NCI-H1105 treated with DMSO at 0.1 percent for 48 hours (cell line): ENCODE measurements at places on chromosomes 7 and 10.

- DNase-seq = no peak
These were observed 43.3 kb upstream of the CCDC71L start for GRCh38 chr7:106704000-106704840.

- no peak for DNase-seq
These were observed 1.7 kb upstream of the LFNG start for GRCh38 chr7:2517678-2518507.

GRCh38 chr10:116665541-116666125 lies 44.9 kb downstream of the PNLIPRP2 start:
- DNase-seq = no peak

GRCh38 chr10:48996329-48996728 lies 56.7 kb upstream of the LRRC18 start:
- DNase-seq = no peak

- no peak for DNase-seq
These were observed 56.8 kb downstream of the CSTF2T start for GRCh38 chr10:51642581-51642980.

- peak; percentile 97 for DNase-seq
These were observed 161.5 kb downstream of the CREB5 start for GRCh38 chr7:28573651-28574301.

- DNase-seq = no peak
These were observed 67.6 kb upstream of the GATA3 start for GRCh38 chr10:7986851-7987250.

DNA sequence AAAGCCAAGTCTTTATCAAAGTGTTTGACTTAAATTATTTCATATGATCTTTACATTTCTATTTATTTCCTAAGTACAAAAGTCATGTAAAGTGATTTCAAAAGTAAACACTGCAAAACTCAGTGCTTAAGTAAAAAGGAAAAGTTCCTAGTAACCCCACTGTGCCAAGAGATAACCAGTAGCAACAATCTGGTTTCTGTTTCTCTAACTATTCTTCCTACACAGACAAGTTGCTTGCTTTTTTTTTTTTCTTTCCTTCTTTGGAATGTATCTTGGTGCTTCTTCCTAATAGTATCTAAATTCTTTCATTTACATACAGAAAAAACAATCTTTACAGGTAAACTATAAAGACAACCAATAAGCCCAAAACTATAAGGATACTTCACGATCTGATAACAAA lies 3.1 kb downstream of the JCAD start:
- DNase-seq = no peak

- DNase-seq = no peak
These were observed 18.3 kb upstream of the MSMB start for GRCh38 chr10:46064269-46064817.

- DNase-seq = no peak
These were observed 2.6 kb downstream of the TBRG4 start for GRCh38 chr7:45108863-45109262.

DNA sequence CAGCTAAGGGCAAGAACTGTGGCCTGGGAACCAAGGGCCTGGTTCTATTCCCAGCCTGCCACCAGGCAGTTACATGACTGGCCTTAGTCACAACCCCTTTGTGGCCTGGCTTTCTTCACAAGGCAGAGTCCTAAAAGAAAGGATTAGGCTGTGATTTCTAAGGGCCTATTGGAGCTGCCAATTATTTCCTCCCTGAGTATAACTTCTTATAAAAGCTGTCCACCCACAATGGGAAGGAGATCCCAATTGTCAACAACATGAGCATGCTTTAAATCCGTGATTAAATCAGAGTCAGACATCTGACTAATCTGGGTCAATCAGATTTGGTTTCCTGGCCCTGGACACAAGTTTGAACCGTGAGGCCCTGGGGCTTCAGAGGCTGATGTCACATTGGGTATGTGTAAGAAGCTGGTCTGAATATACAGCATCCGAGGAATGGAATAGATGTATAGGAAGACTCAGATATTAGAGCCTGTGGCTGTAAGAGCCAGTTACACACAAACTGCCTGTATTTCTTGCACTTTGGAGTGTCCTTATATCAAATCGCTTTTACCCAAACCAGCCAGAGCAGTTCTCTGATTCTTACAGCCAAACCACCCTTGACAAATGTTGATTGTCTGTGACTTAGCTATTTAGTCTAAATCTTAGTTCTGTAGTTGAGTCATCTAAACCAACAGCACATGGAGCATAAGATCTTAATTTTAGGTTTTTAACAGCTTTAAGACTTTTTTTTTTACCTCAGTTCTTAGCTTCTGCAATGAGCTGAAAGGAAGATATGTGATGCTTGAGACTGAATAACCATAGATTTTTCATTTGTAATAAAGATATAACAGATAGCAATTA lies 61.3 kb downstream of the ABCB4 start:
- no peak for DNase-seq

DNA sequence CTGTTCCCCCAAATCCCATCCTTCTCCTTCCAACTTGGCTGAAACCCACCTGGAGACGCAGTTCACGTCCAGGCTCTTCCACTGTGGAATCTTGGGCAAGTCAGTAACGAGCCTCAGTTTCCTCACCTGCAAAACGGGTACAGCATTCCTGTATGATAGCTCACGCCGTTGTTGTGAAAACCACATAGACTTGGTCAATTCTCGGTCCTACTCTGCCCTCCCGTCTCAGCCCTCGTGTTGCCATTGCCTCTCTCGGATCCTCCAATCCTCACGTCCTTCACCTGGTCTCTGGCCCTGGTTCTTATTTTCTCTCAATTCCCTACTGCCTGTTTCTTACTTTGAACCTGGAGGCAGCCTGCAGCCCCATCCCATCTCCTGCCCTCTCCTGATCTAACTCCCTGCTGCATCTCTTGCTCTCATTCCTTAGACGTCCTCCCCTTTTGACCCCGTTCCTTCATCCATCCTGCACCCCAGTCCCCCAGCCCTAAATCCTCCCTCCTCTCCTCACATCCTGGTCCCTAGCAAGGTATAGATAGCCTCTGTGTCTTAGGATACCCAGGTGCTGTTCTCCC lies 2.0 kb upstream of the MUC12 start:
- DNase-seq = no peak

DNA sequence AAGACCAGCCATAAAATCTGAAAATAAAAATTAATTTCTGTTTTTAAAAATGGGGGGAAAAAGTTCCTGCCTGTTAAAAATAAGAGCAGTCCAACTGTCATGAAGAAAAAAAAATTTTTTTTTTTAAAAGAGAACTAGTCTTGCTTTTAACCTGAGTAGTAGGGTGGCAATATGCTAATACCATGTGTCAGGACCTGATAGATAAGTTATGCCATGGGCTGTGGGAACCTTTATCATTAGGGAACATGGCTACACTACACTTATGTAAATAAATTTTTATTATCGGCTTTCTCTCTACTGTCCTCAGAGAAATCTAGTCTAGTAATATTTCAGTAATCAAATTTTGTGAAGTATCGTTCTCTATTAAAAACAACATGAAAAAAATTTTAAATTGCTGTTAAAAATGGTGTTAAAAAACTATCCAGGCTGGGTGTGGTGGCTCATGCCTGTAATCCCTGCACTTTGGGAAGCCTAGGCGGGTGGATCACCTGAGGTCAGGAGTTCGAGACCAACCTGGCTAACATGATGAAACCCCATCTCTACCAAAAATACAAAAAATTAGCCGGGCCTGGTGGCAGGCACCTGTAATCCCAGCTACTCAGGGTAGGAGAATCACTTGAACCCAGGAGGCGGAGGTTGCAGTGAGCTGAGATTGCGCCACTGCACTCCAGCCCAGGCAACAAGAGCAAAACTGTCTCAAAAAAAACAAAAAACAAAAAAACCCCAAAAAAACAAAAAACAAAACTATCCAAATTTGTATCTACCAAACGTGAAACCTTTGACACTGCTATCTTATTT lies 20.7 kb downstream of the NT5C3A start:
- no peak for DNase-seq

- no peak for DNase-seq
These were observed 96.4 kb downstream of the MAGI2 start for GRCh38 chr7:79357101-79357500.

DNA sequence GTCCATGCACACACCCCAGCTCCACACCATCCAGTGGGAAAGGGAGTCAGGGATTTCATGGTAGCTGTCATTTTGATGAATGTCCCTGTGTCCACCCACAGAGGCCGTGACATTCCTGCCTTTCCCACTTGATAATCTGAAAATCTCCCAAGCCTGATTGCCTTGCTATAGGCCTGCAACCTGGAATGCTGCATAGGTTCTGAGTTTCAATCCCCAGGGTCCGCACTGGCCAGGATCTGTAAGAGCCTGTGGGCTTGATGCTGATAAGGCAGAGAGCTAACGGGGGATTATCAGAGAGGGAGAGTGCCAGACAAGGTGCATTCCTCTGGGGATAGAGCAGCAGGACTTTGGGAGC lies 57.5 kb downstream of the RBM20 start:
- DNase-seq = no peak

GRCh38 chr7:99648843-99649242 lies 31.0 kb downstream of the CYP3A5 start:
- no peak for DNase-seq

- DNase-seq = no peak
These were observed 14.1 kb upstream of the TRPV6 start for GRCh38 chr7:142899661-142900060.

DNA sequence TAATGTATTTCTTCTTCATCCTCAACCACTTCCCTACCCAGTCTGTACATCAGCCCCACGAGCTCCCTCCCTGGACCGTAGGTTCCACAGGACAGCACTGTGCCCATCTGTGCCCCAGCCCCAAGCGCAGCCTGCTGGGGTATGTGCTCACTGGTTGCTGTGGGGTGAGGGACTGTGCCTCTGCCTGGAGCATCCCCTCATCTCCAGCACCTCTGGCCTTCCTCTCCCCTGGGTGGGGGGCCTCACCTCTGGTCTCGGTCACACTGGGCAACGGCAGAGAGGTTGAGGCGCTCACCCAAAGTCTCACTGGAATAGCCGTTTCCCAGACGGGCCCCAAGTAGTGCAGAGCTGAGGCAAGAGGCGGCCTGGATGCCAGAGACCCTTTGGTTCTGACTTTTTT lies 1.5 kb upstream of the PRKAR1B start:
- no peak for DNase-seq

DNA sequence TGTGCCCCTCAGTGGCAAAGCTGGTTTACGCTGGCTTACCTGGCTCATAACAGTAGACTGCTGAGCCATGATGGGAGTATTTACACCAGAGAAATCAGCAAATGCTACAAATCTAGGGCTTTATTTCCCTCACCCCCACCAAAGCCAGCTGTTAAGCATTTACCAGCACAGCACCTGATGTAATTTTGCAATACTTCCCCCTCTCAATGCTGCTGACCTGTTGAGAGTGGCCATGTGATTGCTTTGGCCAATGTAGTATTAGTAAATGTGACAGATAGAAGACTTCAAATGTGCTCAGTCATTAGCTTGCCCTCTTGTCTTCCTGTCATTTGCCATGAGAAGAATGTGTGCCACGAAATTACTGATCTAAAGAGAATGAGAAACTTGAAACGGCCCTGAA lies 46.6 kb downstream of the HERPUD2 start:
- no peak for DNase-seq

DNA sequence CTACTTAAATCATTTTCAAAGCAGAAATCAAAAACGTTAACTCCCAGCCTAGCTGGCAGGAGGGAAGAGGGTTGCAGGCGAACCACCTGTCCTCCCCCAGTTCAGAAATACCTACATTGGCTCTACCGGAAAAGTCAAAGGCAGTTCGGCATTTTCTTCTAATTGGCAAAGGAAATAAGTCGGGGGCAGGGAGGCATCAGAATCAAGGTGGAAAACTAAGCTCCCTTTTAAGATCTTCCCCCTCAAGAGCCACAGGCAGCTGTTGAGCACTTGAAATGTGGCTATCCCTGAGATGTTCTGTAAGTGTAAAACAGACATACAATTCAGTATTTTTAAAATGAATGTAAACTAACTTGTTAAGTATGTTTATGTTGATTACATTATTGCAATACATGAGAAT lies 957 bp upstream of the ELMO1 start:
- no peak for DNase-seq

DNA sequence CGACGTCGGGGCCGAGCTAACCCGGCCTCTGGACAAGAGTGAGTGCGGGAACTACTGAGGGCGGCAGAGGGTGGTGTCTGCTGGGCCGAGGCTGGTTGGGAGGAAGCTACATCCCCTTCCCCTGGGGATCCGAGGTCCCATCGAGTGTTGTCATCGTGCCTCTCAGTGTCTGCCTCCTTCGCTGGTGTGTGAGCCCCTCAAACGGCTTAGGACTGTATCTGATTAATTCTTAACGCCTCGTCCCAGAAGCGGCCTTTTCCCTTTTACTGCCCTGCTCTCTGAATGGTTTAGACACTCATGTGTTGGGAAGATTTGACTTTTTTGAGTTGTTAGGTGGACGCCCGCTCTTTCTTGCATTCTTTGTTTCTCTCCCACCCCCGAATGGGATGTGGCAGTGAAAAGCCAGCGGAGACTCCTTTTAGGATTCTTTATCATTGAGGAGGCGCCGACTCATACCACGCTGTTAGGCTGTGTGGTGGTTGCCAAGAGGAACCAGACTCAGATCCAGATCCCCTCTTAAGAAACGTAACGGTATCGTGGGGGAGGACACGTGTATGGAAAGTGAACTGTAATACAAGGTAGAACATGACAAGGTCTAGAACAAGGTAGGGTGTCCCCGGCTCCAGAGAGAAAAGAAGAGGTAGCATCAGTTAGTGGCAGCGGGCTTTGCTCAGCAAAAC lies 631 bp downstream of the SUPV3L1 start:
- DNase-seq = no peak

DNA sequence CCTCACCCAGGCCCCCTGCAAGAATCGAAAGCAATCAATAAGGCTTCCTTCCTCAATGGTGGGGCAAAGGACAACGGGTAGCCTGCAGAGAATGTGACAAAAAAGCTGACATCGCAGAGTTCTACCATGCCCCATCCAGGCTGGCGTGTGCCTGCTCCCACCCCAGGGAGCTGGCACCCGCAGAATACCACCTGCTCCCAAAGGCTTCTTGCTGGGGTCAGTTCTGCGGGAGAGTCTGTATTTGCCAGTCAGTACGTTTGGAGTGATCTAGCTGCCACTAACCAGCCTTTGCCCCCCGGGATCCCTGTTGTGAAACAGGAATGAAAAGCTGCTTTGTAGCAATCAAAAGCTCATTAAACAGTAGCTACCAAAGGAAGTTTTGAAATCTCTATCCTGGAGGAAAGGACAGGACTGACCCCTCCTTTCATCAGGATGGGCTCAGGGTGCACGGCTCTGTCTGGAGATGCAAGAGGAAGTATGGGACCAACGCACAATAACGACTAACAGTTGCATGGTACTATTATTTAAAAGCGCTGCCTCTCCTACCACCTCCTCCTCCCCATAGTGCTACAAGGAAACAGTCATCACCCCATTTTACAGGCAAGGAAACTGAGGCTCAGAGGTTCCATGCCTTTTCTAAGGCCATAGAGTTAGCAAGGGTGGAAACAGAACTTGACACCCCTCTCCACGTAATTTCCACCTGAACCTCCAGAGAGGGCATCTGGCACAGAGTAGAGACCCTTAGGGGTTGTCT lies 67.0 kb downstream of the FGFR2 start:
- no peak for DNase-seq

- DNase-seq = no peak
These were observed 5.1 kb upstream of the HOXA11 start for GRCh38 chr7:27189997-27190748.

GRCh38 chr7:157021871-157022680 lies 11.6 kb upstream of the MNX1 start:
- no peak for DNase-seq
